ENCODE measurements at places on chromosomes 12 and 14.

- no peak for DNase-seq
These were observed 29.0 kb downstream of the SLC6A12 start for GRCh38 chr12:184811-185575.

GRCh38 chr12:67431411-67432020, 162.4 kb downstream of the CAND1 start:
- no peak for DNase-seq

GRCh38 chr12:674272-674781, 11.1 kb upstream of the NINJ2 start:
- peak; percentile 8 for DNase-seq

DNA sequence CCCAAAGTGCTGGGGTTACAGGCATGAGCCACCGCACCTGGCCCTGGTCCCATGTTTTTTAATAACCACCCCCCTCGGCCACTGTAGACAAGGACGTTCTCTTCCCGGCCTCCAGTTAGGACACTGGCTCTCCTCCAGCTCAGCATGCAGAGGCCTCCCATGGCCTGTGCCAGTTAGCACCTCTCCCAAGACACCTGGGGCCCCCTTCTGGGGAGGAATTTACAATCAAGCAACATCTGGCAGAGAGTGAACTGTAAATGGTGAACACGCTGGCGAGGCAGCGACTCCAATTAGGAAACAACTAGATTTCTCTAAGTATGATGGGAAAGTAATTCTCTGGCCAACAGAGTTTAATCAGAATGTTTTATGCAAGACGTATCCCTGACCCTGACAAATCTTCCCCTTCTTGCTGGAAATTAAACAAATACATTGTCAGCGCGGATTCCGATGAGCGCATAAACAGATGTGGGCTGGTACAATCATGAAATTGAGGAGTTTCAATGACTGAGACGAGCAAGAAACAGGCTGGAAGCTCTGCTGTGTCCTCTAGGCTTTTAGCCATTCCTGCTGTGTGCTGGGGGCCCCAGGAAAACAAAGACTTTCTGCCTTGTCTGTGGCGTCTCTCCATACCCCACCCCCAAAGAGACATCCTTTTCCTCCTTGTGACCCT, 61.7 kb upstream of the DLK1 start:
- peak; percentile 39 for DNase-seq

GRCh38 chr14:84686550-84686949, 843.4 kb upstream of the FLRT2 start:
- DNase-seq = no peak

DNA sequence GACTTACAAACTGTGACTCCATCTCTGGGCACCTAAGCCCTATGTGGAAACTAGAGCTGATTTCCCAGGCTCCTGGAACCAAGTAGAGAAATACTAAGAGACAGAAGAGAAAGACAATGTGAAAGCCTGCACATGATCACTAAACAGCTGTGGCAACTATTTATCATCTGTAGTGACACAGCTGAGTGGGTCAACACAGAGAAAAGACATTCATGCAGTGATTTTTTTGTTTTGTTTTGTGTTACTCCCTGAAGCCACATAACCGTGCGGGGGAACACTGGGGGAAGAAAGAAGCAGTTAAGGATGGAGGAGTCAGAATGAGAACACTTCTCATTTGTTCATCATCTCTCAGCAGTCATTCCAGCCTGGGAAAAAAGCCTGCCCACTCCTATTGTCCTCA, 1.5 kb downstream of the PRR4 start:
- DNase-seq = no peak

- DNase-seq = no peak
These were observed 57.1 kb downstream of the CCDC60 start for GRCh38 chr12:119391673-119392072.

GRCh38 chr12:57280211-57281062, 29.4 kb upstream of the STAC3 start:
- DNase-seq = peak; percentile 78

DNA sequence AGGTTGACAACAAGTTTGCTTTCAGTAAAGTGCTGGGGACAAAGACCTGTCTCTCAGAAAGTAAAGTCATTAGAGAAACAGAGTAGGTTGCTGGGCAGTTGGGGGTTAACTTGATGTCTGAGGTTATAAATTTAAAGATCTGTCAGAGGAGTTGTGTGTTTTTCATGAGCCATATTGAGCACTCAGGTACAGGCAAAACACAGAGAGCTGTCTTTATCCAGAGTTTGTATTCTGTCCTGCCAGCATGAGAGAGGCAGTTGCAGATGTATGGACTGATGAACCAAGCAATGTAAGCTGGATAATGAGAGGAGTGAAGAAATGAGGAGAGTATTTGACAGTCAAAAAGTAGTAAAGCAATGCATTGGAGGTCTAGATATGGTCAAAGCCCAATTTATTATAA, 156.7 kb downstream of the SLC41A2 start:
- no peak for DNase-seq

- DNase-seq = no peak
These were observed 250.5 kb downstream of the ASCL1 start for GRCh38 chr12:103207936-103208335.

- DNase-seq = no peak
These were observed 80.7 kb downstream of the EPS8 start for GRCh38 chr12:15708396-15709076.

DNA sequence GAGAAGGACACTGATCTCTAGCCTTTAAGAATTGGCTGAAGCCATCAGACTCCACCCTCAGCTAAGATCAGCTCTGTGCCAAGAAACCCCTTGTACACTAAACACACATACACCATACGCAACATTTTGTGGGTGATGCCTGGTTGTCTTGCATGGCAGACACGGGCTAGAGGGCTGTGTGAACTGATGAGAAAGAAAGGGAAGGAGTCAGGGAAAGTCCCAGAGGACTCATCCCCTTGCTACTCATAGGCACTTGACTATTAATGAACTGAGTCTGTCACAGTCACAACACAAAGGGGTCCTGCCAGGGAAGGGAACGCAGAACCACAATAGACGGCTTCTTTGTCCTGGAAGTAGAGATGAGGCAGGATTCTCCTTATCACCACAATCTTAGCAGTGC, 80.8 kb downstream of the EMP1 start:
- no peak for DNase-seq

- DNase-seq = no peak
These were observed 20.6 kb downstream of the RERG start for GRCh38 chr12:15200641-15201040.

DNA sequence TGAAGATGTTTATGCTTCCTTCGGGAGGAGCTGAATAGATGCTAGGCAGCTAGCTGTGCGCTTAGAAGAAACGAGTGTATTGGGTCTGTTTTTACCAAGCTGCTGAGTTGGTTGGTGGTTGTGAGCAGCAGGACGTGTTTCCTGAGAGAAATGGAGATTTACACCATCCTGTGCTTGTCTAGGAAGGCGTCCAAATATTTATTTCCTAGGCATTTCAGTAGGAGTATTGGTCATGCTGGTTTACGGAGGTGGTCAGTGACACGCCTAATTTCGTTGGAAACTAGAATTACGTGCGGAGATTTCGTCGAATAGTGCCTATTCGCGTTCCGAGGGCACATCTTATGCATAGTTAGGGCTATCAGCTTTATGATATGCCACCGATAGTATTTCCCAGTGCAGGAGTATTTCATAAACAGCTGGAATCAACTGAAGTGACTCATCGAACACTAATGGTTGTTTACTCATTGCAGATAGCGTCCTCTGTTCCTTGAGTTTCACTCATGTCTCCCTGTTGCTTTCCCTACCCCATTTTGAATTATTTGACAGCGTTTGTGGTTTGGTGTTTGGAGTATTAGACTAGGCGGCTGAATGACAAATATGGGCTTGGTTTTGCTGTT, 780 bp downstream of the TBC1D15 start:
- DNase-seq = no peak

DNA sequence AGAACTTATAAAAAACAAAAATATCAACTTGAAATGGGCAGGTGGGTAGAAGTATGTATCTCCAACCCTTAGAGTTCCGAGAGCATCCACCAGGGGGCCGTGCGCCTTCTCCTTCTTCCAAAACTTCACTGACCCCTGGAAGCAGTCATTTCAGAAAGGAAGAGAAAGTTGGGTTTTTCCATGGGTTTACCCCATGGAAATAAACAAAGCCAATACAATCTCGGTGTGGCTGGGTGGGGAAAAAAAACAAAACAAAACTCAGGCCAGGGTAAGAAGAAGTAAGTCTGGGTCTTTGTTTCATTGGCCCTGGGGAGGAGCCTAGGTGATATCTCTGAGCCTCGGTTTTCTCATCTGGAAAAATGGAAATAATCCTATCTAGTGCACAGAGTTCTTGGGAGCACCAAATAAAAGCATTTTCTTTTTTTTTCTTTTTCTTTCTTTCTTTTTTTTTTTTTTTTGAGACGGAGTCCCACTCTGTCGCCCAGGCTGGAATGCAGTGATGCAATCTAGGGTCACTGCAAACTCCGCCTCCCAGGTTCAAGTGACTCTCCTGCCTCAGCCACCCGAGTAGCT, 33.6 kb upstream of the HNF1A start:
- peak; percentile 87 for DNase-seq
